Omental fat pad (tissue), 4 donors: ENCODE measurements at places on chromosomes 1 and 21.

- DNase-seq, result no peak
These were observed 21.0 kb upstream of the RAP1A start for GRCh38 chr1:111598544-111598943.

- DNase-seq, result peak; percentile 48
These were observed 48.8 kb downstream of the LAMC2 start for GRCh38 chr1:183234660-183235476.

GRCh38 chr1:91647061-91647460 lies 146.4 kb downstream of the CDC7 start:
- no peak for DNase-seq

GRCh38 chr1:228034954-228035837 lies 28.4 kb downstream of the WNT3A start:
- no peak for DNase-seq

- DNase-seq, result no peak
These were observed 63.2 kb downstream of the SYDE2 start for GRCh38 chr1:85137660-85138059.

DNA sequence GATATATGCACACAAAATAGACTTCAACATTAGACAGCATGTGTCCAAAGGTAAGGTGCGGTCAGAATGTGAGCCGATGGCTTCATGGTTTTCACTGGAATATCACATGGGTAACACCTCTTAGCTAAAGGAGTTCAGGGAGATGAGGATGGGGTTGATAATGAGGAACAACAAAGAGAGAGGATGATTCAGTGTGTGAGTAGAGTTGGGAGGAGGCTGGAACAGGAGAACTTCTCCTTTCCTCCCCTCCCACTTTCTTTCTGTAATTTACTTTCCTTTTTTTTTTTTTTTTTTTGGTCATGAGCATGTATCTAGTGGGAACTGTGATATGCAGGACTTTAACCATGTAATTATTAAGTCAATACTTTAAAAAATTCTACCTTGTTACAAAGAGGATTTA lies 99.4 kb downstream of the FASLG start:
- no peak for DNase-seq

DNA sequence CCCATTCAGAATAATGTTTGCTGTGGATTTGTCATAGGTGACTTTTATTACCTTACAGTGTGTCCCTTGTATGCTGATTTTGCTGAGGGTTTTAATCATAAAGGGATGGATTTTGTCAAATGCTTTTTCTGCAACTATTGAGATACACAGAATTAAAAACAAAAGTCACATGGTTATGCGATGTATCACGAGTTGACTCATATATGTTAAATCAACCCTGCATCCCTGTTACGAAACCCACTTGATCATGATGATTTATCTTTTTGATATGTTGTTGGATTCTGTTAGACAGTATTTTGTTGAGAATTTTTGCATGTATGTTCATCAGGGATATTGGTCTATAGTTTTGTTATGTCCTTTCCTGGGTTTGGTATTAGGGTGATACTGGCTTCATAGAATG lies 10.7 kb upstream of the OR2T34 start:
- DNase-seq, result no peak

DNA sequence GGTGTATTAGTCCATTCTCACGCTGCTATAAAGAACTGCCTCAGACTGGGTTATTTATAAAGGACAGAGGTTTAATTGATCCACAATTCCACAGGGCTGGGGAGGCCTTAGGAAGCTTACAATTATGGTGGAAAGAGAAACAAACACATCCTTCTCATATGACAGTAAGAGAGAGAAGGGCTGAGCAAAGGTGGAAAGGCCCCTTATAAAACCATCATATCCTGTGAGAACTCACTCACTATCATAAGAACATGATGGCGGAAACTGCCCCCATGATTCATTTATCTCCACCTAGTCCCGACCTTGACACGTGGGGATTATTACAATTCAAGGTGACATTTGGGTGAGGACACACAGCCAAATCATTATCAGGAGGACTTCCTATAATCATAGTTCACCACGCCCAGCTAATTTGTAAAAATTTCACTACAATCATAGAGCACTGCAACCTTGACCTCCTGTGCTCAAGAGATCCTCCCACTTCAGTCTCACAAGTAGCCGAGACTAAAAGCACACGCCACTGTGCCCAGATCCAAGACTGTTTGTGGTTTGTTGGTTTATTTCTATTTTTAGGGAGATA lies 164.9 kb downstream of the RERE start:
- no peak for DNase-seq

DNA sequence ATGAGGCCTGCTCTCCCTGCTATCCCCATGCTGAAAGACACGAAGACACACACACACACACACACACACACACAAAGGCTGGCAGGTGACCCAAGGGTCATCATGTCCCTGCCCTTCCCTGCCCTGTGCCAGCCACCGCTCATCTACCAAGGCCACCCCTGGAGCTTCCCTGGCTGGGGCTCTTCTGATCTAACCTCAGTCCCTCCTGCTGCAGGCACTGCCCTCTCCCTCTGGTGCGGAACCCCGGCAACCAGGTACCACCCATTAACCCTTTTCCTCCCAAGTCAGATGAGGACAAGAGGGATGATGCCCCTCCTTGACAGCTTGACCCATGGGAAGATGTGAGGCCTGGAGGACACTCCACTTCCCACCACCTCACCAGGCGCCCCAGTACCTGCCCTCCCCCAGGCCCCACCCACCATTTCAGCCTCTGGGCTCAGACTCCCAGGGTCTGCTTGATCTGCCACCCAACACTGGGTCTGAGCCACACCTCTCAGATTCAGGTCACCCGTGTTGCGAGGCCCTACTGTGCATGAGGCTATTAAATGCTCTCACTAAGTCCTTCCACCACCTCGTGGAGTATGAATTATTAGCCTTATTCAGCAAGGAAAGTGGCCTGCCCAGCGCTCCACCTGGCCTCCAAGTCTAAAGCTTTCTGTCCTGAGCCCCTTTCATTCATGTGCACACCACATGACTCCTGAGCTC lies 2.5 kb downstream of the SDC3 start:
- no peak for DNase-seq

DNA sequence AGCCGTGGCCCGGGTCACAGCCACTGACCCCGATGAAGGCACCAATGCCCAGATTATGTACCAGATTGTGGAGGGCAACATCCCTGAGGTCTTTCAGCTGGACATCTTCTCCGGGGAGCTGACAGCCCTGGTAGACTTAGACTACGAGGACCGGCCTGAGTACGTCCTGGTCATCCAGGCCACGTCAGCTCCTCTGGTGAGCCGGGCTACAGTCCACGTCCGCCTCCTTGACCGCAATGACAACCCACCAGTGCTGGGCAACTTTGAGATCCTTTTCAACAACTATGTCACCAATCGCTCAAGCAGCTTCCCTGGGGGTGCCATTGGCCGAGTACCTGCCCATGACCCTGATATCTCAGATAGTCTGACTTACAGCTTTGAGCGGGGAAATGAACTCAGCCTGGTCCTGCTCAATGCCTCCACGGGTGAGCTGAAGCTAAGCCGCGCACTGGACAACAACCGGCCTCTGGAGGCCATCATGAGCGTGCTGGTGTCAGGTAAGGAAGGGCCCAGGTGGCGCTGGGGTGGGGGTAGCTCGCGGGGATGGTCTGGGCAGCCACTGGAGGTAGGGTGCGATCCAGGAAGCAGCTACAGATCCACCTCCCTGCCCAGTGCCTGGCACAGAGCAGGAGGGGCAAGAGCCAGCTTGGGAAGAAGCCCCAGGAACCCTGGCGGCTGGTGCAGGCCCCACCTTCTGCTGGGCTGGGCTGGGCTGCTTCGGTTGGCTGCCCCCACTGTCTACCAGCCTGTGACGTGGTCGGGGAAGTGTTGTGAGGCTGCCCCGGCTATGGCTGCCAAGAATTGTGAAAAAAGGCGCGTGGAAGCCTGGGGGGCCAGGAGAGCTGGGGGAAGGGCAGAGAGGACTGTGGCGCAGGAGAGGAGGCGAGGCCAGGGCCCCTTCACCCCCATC lies 3.8 kb downstream of the CELSR2 start:
- no peak for DNase-seq

GRCh38 chr1:21311016-21311415 lies 20.8 kb upstream of the ECE1 start:
- no peak for DNase-seq

GRCh38 chr1:59703918-59704378 lies 110.8 kb upstream of the HOOK1 start:
- DNase-seq, result no peak

DNA sequence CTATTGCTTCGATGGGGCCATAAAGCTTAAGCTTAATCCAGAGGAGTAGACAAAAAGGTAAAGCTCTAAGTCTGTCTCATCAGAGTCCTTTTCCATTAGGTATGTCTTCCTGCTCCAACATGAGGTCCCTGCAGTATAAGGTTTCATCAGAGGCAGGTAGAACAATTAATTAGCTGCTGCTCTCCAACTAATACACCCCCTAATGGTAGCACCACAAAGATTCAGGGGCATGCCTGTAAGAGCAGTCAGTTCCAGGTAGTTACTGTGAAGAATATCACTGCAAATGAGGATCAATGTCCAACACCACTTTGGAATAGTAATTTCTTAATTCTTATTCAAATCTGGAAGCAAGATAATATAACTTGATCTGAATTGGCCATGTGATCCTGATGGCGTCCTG lies 160.3 kb upstream of the ESRRG start:
- no peak for DNase-seq
